ENCODE measurements at places on chromosomes 16 and 17.

- DNase-seq: no peak
These were observed 161.0 kb downstream of the FTO start for GRCh38 chr16:53864819-53865493.

GRCh38 chr16:30470632-30470995 lies 1.9 kb upstream of the ITGAL start:
- DNase-seq: no peak

DNA sequence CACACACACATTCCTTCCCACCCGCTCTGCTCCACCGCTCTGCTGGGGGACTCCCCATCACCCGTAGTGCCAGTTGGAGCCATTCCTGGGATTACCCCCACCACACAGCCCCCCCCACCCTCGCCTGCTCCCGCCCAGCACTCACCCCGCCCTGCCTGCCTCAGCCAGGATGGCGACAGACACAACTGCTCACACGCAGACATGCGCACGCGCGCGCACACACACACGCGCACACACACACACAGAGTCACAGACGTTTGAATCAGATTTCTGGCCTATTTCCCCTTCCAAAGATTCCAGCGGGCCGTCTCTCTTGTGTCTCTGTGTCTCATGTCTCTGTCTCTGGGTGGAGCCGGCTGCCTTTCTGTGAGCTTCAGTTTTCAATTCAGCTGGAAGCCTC lies 4.4 kb downstream of the CACNA1G start:
- DNase-seq: no peak

- no peak for DNase-seq
These were observed 3.2 kb downstream of the FAHD1 start for GRCh38 chr16:1830213-1830612.

DNA sequence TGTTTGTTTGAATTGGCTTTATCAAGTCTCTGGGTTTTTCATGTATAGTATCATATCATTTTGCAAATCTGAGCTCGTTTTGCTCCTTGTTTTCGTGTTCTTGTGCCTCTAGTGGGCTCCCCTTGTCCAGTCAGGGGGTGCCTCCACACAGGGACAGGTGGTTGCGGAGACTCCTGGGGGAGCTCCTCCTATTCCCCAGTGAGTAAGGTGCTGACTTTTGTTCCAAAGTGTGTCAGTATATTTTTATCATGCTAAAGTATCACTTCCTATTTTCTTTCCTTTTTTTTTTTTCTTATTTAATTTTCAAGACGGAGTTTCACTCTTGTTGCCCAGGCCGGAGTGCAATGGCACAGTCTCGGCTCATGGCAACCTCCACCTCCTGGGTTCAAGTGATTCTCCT lies 30.3 kb upstream of the IL17C start:
- DNase-seq: no peak

- peak; percentile 75 for DNase-seq
These were observed 9.9 kb downstream of the CMTM2 start for GRCh38 chr16:66588981-66589713.

DNA sequence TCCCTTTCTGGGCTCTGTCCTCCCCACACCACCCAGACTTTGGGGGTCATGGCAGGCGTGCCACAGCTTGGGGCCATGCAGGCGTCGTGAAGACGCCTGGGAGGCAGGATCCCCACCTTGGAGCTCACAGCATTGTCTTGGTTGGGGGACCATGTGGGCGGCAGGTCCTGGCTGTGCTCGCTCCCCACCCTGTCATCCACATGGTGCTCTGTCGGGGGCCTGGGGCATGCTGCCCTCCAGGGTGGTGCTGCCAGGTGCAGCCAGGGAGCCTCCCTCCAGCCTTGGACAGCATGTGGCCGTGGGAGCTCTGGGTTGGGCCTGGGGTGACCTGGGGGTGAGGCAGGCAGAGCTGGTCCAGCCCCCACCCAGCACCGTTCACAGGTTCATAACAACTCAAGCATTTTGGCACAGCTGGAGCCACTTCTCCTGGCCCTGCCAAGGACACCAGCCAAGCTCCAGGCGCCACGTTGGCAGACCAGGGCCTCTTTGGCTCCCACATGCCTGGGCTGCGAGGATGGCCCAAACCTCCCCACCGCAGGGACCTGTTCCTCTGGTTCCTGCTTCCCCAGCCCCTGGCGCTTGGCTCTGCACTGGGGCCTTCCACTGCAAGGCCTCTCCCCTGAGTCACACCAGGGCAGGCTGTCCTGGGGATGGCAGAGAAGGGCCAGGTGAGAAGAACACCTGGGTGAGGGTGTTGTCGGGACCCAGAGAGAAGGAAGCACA lies 15.1 kb upstream of the ATP6V0C start:
- no peak for DNase-seq

DNA sequence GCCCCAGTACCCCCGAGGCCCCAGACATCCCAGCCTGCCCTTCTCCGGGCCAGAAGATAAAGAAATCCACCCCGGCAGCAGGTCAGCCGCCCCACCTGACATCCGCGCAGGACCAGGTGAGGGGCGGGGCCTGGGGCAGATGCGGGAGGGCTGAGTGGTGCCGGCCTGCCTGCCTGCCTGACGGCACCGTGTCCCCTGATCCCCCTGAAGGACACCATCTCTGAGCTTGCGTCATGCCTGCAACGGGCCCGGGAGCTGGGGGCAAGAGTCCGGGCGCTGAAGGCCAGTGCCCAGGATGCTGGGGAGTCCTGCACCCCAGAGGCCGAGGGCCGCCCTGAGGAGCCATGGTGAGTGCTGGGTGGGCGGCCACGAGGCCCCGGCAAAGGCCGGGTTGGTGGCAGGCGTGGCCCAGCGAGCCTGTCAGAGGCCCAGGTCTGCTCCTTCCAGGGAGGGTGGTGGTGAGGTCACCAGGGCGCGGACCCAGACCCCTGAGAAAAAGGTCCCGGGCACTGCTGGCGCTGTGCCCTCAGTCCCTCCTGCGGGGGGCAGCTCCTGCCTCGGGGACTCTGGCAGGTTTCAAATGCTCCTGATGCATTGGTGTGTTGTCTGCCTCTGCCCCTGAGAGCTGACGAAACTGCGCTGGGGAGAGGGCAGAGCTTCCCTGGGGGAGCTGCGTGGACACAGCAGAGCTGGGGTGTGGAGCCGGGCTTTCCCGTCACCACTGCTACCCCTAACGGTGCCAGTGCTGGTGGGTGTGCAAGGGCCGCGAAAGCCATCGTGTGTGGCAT lies 1.2 kb downstream of the CDT1 start:
- no peak for DNase-seq

GRCh38 chr16:66594739-66595138 lies 9.8 kb upstream of the CMTM3 start:
- no peak for DNase-seq

DNA sequence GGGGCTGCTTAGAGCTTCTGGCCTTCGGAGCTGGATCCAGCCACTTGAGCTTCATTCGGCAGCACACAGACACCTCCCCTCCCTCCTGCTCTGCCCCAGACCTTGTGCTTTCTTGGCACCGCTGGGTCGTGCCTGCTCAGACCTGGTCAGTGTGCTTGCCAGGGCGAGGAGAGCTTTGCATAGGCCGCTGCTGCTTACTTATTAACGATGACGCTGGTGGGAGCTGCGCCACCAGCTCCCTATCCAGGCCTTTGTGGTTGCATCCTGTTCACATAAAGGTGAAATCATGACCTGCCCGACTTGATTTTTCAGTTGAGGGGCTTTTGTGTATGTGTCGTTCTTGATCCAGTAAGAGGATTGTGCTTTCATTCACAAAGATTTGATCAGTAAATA lies 101.1 kb downstream of the MSI2 start:
- no peak for DNase-seq

All from CD4-positive, alpha-beta T cell treated with Interleukin-15 for 4 hours (primary cell).